NCI-H82 (cell line): ENCODE measurements at places on chromosomes 1 and 21.

DNA sequence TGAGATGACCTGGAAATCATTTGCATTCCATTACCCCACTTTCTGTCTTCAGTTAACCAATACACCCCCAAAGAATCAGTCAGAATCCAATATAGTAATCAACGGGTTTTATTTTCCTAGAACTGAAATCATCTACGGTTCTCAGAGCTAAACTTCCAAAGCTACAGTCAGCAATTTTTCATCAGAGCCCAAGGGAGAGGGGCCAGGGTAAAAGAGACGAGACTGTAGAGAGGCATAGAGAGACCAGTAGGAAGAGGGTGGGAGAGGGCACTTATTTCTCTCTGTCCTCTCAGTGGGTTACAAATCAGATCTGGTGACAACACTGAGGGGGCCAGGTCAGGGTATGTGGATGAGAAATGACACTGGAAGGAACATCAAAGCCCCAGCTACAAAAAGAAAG is 1.1 kb upstream of the MRPL24 start:
- DNase-seq: no peak

DNA sequence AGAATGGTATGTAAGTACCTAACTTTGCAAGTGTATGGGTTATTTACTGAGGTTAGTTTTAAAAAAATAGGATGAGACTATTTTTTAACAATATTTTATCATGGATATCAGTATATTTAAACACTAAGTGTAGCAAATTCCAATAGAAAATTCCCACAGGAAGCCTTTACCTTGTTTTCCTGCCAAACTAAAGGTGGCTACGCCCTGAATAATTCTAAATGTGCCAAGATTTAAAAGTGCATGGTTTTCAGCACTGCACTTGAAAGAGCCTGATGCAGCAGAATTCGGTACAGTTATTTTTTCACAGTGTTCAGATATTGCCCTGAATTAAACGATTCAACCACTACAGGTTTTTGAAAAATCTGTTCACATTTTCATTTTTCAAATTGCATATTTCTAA is 1622.8 kb upstream of the B3GALT2 start:
- DNase-seq: no peak

DNA sequence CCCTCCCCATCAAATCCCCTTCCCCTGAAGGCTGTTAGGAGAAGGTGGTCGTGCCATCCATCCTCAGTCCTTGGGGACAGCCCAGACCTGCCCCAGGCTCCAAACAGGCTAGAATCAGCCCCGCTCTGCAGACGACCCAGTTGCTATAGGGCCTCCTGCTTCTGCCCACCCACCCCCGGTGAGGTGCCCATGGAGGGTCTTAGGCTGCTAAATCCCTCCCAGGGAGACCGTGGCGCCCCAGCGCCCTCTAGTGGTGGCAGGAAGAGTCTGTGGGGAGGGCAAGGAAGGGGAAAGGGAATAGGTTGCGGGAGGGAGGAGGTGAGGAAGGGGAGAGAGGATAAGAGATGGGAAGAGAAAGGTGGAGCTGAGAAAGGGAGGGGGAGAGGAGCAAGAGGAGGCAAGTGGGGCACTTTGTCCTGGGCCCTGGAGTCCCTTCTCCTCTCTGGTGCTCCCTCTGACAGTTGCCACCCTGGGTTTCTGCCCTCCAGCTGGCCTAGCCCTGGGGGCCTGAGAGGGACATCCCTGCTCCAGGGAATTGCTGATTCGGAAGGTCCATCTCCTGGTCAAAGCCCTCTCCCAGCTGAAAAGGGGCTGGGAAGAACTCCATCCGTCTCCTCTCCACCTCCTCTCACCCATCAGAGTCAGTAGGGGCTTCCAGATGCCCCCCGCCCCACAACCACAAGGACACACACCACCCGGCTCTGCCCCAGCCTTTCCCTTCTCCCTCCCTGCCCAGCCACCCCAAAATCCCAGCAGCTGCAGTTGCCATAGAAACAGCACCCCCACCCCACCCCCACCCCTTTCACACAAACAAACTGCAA is 55.4 kb downstream of the CAMK2N1 start:
- peak; percentile 82 for DNase-seq

- DNase-seq: no peak
These were observed 304.3 kb upstream of the PLD5 start for GRCh38 chr1:242828828-242829227.

GRCh38 chr1:48526008-48526710 is 54.2 kb upstream of the SPATA6 start:
- peak; percentile 84 for DNase-seq

DNA sequence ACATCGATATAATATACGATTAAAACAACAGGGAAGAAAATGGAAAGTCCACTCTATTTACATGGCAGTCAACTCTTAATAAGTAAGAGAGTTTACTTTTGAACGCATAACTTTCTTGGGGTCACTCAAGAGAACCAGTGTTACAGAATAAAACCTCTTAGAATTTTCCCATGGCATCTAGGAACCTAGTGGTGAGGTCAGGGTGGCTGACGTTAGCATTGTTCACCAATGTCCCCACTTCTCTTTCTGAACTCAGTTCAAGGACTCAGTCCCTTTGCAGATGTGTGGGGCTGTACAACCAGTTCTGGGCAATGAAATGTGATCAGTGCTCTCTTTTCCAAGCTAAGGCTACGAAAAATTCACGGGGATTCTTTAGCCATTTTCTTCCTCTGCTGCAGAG is 2.6 kb upstream of the RNF2 start:
- no peak for DNase-seq

- peak; percentile 96 for DNase-seq
These were observed 45.3 kb downstream of the HHAT start for GRCh38 chr1:210373878-210374599.

DNA sequence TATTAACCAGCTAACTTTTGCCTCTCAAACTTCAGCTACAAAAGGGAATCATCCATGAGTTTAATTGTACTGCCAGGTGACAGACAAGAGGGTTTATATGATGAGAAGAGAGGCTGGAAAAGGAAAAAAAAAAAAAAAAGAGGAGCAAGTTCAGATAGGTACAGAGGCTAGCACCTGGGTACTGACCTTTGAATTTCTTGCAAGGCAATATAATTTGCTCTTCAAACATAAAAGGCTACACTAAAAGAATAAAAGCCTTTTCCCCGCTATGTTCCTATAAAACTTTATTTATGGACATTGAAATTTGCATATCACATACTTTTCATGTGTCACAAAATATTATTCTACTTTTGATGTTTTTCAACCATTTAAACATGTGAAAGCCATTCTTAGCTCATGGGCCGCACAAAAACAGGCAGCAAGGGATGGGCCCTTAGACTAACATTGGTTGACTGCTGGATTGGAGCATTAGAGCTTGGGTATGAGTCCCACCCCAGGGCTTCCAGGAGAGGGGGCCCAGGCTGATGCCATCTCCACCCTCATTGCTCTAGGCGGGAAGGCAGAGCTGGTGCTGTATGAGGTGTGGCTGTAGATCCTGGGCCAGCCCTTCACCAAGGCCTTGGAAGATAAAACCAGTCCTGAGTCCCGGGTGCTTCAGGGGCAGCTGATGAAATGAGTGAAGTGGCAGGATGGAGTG is 44.3 kb downstream of the ATP1B1 start:
- DNase-seq: no peak

GRCh38 chr1:147895123-147895522 is 7.5 kb upstream of the GJA8 start:
- DNase-seq: no peak

GRCh38 chr1:51875836-51876235 is 2.7 kb downstream of the NRDC start:
- DNase-seq: no peak

- DNase-seq: no peak
These were observed 102.0 kb upstream of the BRINP3 start for GRCh38 chr1:190579552-190580193.

DNA sequence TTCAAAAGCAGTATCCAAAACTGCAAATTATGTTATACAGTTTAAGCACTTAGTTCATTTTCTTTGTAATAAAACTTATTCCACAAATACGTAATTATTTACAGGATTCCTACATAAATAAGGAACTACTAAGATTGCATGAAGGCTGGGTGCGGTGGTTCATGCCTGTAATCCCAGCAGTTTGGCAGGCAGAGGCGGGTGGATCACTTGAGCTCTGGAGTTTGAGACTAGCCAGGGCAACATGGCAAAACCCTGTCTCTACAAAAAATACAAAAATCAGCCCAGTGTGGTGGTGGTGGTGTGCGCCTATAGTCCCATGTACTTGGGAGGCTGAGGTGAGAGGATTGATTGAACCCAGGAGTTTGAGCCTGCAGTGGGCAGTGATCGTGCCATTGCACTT is 69.3 kb downstream of the POU2F1 start:
- DNase-seq: no peak

- DNase-seq: no peak
These were observed 126.9 kb downstream of the VAV3 start for GRCh38 chr1:107838056-107838455.

DNA sequence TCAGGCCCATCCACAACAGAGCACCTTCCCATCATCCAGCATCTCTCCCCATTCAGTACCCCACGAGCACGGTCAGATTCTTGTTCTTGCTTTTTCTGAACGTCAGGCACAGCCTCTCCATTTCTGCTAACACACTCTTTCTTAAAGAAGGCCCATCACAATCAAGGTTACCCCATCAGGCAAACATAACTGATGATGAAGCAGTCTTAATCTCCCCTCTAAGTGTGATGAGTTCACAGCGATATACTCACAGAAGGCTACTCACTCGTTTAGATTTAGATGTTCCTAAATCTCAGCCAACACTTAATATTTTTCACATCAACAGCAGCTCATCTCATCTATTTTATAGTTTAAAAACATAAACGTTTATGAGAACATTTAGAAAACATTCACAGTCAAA is 75.6 kb downstream of the ADSS2 start:
- no peak for DNase-seq

GRCh38 chr1:43329995-43330751 is 7.4 kb upstream of the MPL start:
- DNase-seq: no peak

DNA sequence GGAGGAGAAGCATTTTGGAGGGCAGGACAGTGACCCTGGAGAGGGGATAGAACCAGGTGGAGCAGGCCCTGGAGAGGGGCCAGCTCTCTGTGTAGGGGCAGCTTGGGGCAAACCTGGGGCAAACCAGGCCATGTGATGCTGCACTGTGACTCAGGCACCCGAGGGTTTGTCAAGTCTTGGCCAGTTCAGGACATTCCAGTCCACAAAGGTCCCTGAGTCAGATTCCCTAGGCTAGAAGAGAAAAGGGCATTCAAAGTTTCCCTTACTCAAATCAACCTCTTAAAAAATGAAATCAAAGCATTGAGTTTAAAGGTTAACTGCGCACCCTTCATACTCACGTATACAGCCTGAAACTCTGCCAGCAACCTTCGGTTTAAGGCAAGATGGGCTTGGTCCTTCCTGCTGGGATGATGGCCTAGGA is 25.2 kb upstream of the PLA2G2C start:
- no peak for DNase-seq

DNA sequence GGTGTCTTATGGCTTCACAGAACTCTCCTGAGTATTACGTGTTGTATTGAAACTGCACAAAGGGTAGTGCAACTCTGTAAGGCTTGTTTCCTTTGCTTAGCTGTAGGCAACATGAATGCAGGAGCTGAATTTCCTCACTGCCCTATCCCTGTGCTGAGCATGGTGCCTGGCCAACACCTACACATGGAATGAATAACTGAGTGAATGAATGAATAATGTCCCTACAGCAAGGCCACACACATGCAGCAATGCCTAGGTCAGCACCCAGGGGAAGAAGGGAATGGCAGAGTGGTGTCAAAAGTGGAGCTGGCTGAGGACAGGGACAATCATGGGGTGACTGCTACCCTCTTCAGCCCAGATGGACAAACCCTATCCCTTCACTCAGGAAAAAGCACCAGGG is 655.9 kb downstream of the PTPRU start:
- DNase-seq: no peak

- DNase-seq: no peak
These were observed 55.4 kb downstream of the OPTC start for GRCh38 chr1:203549309-203549708.

DNA sequence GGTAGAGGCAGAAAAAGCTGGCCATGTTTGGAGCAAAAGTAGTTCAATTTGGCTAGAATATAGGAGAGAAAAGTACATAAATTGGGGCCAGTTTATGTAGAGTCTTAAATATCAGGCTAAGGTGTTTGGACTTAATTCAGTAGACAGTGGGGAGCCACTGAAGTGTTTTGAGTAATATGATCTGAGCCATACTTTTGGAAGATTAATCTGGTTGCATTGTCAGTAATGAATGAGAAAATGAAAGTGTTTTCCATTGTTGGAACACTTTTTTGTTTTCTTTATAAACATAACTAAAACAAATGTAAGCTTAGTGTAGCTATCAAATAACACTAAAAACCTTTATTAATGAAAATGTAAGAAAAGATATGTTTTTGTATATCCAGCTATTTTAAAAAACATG is 42.1 kb downstream of the POU2F1 start:
- no peak for DNase-seq

GRCh38 chr1:110211496-110212168 is 1.5 kb downstream of the KCNC4 start:
- no peak for DNase-seq

GRCh38 chr1:162732566-162733335 is 57.8 kb upstream of the HSD17B7 start:
- DNase-seq: no peak

GRCh38 chr1:3277011-3277471 is 177.4 kb upstream of the ARHGEF16 start:
- no peak for DNase-seq

DNA sequence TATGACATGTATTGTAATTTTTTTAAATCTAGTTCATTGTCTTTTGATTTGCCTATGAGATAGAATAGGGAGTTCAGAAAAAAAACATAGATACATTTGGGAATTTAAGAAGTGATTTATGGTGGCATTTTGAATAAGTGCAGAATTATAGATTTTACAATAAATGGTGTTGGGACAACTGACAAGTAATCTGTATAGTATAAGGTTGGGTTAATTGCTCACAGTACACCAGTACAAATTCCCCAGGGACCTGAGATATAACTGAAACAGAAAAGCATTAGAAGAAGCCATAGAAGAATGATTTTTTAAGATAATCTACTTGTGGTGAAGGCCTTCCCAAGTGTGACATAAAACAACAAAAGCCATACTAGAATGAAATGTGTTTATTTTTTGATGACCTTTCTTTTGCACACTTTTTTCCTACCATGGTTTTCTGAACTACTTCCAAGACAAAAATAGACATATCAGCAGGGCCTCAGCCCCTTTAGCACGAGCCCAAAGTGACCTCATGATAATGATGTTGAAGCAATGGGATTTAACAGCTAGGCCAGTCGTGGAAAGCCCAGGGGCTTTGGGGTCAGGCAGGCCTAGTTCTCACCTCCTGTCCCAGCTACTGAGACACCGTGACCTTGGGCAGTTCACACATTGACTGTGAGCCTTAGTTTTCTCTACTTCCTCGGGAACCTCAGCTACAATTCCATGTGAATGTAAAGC is 87.4 kb downstream of the GREM2 start:
- no peak for DNase-seq

DNA sequence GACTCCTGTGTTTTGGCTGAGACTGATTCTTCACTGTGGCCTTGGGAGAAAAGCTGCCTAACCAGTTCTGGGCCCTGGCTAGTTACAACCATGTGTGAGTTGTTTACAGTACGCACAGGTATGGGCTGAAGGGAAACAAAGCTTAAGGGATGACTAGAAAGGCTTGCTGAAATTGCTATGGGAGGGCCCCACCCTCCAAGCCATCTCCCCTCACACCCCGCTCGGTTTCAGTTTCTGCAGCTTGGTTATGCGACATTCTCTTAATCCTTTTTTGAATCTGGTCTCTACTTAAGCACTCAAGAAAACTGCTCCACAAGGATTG is 43.1 kb downstream of the PBX1 start:
- no peak for DNase-seq
